ENCODE measurements at places on chromosomes 12 and 14.

- peak; percentile 91 for DNase-seq
These were observed 113.2 kb downstream of the DPF3 start for GRCh38 chr14:72780751-72781150.

- DNase-seq = no peak
These were observed 51.1 kb downstream of the TRAFD1 start for GRCh38 chr12:112176321-112177010.

GRCh38 chr12:89679631-89680030 lies 29.0 kb downstream of the ATP2B1 start:
- DNase-seq = no peak

GRCh38 chr14:54889919-54890318 lies 12.7 kb downstream of the GCH1 start:
- no peak for DNase-seq

GRCh38 chr12:69484428-69484827 lies 14.2 kb downstream of the FRS2 start:
- no peak for DNase-seq

DNA sequence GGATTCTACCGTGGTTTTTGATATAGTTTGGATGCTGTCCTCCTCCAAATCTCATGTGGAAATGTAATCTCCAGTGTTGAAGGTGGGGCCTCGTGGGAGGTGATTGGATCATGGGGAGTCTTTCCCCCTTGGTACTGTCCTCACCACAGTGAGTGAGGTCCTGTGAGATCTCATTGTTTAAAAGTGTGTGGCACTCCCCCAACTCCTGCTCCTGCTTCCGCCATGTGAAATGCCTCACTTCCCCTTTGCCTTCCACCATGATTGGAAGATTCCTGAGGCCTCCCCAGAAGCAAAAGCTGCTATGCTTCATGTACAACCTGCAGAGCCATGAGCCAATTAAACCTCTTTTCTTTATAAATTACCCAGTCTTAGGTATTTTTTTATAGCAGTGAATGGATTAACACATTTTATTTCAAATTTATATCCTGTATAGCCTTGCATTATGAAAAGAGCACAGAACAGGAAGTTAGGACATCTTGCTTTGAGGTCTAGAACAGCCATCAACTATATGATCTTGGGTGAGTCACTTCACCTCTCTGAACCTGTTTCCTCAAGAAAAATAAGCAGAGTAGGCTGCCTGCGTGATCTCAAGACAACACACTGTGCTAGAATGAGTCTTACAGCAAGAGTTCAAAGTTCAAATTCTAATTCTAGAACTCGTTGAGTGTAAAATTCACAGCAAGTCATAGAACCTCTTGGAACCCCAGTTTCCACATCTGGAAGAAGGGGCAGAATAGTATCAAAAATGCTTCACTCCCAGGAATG lies 160.9 kb upstream of the EEA1 start:
- DNase-seq = peak; percentile 33

DNA sequence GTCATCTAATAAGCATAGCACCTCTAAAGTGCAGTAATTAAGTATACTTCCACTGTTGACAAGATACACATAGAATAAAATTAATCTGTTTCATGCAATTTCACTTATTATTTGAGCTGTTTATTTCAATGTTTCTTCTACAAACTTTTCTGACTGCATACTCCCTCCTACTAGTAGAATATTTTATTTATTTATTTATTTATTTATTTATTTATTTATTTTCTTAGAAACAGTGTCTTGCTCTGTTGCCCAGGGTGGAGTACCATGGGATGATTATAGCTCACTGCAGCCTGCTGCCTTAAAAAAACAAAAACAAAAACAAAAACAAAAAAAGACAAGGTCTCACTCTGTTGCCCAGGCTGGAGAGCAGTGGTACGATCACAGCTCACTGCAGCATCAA lies 68.4 kb upstream of the KITLG start:
- DNase-seq = no peak

DNA sequence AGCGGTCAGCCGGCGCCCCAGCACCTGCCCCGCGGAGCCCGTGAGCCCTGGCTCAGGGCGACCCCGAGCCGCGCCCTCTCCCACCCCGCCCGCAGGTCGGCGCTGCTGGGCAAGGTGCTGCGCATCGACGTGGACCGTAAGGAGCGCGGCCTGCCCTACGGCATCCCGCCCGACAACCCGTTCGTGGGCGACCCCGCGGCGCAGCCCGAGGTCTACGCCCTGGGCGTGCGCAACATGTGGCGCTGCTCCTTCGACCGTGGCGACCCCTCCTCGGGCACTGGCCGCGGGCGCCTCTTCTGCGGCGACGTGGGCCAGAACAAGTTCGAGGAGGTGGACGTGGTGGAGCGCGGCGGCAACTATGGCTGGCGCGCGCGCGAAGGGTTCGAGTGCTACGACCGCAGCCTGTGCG lies 14.4 kb downstream of the HHIPL1 start:
- DNase-seq = no peak

GRCh38 chr12:89663577-89664357 lies 44.9 kb downstream of the ATP2B1 start:
- peak; percentile 46 for DNase-seq

DNA sequence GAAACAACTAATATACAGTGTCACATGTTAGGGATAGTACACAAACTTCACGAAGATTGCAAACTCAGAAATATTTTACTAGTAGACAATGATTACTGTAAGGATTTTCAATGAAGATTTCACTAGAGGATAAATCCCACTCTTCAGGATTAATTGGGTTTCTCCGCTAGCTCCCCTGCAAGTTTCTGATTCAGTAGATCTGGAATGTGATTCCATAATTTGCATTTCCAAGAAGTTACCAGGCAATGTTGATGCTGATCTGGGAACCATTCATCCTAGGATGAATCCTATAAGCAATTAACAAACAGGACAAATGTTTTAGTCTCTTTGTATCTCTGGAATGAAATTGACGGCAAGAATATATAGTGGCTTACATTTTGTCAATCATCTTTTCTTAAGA lies 272.4 kb downstream of the ALX1 start:
- DNase-seq = no peak

DNA sequence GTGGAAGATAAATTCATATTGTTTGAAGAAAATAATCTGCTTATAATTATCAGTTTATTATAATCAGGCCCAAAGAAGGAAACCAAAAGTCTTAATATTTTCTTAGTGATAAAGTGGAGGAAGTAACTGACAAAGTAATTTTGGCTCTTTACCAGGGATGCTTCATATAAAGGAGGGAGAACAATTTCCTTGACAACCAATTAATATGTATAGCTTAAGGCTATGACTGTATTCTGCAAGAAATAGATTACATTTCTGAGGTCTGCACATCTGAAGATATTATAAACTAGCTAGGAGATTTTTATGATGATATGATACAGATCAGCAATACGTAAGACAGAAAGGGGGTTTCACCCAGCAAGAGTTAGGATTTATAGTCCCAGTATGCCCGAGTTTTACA lies 90.8 kb downstream of the BICD1 start:
- DNase-seq = no peak

DNA sequence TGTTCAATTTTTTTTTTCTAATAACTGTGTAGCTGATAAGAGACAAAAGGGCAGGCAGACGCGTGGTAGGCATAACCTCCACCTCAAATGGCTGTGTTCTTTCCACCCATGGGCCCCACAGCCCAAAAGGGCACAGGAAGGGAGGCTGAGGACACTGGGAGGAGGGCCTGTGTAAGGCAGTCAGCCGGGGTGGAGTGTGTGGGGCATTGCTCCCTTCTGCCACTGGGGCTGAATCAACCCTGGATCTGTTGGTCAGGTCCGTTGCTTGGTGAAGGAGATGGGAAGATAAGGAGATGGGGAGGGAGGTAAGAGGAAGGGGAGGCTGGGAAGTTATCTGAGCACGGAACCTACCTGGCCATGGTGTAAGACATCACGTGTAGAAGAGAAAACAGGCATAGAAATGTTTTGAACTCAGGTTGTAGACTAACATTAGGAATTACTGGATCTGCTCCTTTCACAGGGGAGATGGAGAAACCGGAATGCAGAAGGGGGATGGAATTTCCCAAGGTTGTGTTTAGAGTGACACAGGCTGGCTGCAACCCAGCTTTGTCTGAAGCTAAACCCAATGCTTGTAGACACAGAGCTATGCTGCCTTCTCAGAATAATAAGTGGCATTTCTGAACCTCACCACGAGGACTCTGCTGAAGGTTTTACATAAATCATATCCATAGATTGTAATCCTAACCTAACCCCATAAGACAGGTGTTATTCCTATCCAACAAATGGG lies 138.5 kb upstream of the NOS1 start:
- no peak for DNase-seq

GRCh38 chr14:103078420-103078749 lies 5.6 kb upstream of the LBHD2 start:
- peak; percentile 74 for DNase-seq

- no peak for DNase-seq
These were observed 245.9 kb downstream of the EMP1 start for GRCh38 chr12:13442457-13442856.

- no peak for DNase-seq
These were observed 45.1 kb upstream of the CPM start for GRCh38 chr12:68977909-68978610.

DNA sequence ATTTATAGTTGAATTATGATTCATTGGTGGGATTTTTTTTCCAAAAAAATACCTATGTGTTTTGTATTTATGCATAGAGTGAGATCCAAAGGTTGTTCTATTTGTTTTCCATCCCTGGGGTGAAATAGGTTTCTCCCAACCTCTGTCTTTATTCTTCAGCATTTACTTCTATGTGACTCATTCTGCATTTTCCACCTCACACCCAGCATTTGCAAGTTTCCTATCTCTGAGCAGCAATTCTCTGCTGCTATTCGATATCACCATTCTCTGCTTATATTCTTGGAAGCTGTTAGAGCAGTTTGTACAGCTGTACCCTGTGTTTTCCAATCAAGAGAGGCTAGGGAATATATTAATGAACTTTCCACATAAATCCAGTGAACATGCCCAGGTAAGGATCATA lies 538.9 kb downstream of the SNAPC1 start:
- no peak for DNase-seq

DNA sequence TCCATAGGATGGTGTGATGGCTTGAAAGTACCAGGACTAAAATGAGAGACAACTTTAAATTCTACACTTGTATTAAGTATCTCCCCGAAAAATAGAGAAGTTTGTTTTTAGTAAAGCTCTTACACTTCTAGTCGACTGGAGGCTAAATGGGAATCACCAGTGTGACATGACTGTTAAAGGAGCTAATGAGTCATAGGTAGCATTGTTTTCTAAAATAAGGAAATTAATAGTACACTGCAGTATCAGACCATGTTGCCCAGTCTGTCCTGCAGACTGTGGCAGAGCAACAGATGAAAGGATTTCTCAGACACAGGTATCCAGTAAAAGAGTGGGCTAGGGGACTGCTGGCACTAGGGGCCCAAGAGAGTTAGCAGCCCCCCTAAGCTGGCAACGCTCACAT lies 140.1 kb downstream of the TMEM117 start:
- no peak for DNase-seq

GRCh38 chr12:185576-185955 lies 28.4 kb downstream of the SLC6A12 start:
- DNase-seq = no peak

- DNase-seq = peak; percentile 79
These were observed 126.1 kb downstream of the GCH1 start for GRCh38 chr14:54776361-54777001.

DNA sequence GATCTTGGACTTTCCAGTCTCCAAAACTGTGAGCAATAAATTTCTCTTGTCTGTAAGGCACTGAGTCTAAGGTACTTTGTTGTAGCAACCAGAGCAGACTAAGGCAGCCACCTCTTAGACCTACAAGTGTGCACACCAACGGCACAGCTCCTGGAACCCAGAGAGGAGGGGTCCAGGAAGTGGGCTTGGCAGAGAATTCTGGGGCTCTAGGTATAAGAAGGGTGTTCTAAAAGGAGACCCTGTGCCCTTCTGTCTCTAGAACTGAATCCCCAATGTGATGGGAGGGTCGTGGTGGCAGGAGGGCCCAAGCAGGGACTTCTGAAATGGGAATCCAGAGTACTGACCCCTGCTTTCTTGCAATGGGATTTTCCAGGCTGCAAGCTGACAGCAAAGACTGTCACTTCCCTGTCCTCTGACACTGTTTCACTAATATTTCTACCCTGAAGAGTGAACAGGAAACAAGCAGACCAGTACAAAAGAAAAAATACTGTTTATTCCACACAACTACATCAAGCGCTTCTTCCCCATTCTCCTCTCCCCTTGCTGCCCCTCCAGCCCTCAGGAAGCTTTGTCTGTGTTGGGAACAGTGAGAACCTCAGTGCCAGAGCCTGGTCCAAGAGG lies 13.6 kb upstream of the TFCP2 start:
- no peak for DNase-seq

- DNase-seq = no peak
These were observed 529.6 kb upstream of the TBX3 start for GRCh38 chr12:115213538-115214016.

DNA sequence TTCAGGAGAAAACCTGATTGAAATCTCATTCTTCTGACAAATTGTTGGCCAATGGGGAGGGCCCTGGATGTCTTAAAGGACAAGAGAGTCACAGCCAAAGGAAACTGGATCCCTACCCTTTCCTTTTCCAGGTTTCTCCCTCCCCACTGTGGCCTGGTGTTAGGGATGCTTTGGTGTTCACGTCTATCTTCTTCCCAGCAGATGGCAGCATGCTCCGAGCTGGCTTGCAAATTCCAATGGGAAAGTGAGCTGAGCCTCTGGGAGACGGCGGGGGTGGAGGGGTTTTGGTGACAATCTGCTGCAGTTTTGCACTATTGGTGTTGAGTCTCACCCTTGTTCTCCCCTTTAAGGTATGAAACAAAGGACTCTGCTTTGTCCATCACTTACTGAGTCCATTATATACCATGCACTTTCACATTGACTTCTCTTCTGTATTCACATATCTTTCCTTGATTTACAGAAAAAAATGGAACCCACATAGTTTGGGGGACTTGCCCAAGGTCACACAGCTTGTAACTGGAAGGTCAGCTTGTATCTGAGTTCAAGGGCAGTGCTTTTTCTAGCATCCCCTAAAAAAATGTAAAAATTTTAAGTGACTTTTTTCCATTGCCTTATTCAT lies 39.3 kb downstream of the CCDC177 start:
- DNase-seq = peak; percentile 54

- DNase-seq = no peak
These were observed 541.6 kb downstream of the TMEM121 start for GRCh38 chr14:106067935-106068334.

DNA sequence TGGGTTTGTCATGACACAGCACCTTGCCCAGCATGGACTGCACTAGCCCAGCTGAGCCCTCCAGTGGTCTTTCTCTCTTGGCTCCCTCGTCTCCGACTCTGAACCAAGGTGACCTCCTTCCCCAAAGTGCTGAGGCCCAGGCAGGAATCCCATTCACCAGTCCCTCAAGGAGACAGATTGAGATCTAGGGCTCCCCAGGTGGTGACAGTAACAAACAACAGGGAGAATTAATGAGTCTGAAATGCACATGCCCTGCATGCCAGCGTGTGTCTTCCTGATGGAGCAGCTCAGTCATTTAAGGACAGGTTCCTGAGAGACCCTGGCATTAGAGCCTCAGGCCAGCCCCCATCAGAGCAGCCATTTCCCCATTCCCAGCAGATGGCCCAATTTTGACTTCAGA lies 51.4 kb upstream of the OAS1 start:
- DNase-seq = no peak

DNA sequence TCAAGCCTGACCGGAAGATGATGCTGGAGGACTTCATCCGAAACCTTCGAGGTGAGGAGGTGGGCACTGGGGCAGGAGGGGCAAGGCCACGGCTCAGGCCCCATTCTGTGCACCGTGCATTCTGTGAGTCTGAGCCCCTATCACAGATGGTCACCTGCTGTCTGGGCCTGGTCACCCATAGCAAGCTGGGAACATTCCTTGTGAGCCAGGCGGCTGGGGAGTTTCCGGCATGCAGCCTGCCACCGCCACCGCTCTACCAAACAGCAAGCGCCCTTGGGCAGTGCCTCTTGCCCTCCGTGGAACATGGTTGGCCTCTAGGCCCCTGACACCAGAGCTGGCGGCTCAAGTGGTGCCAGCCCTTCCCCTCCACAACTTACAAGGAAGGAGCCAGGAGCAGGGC lies 56.3 kb downstream of the SLC6A12 start:
- no peak for DNase-seq
